Stimulated activated CD8-positive, alpha-beta memory T cell treated with anti-CD3 and anti-CD28 coated beads, Interleukin-7, amount 100 ng/mL, for 1 hour (primary cell): ENCODE measurements at places on chromosomes 2 and 18.

GRCh38 chr2:204240961-204241360, 304.3 kb upstream of the PARD3B start:
- no peak for DNase-seq

- no peak for DNase-seq
These were observed 1.0 kb downstream of the TEX51 start for GRCh38 chr2:126899616-126900185.

DNA sequence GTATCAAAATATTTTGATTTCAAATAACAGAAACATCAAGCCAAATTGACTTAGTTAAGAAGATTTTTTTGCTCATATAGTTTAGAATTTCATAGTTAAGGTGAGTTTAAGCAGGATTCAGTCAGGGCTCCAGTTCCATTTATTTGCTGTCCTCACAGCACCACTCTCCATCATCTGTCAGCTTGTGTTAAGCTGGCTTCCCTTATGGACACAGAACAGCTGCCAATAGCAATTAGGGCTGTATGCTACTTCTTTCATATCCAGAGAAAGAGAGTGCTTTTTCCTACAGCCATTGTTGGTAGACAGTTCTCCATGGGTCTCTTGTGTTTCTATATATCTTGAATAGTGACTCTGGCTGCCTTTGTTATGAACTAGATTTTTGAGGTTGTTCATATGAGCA, 95.4 kb upstream of the CYP20A1 start:
- DNase-seq, result no peak

GRCh38 chr18:31486165-31486564, 11.8 kb upstream of the DSG2 start:
- no peak for DNase-seq

DNA sequence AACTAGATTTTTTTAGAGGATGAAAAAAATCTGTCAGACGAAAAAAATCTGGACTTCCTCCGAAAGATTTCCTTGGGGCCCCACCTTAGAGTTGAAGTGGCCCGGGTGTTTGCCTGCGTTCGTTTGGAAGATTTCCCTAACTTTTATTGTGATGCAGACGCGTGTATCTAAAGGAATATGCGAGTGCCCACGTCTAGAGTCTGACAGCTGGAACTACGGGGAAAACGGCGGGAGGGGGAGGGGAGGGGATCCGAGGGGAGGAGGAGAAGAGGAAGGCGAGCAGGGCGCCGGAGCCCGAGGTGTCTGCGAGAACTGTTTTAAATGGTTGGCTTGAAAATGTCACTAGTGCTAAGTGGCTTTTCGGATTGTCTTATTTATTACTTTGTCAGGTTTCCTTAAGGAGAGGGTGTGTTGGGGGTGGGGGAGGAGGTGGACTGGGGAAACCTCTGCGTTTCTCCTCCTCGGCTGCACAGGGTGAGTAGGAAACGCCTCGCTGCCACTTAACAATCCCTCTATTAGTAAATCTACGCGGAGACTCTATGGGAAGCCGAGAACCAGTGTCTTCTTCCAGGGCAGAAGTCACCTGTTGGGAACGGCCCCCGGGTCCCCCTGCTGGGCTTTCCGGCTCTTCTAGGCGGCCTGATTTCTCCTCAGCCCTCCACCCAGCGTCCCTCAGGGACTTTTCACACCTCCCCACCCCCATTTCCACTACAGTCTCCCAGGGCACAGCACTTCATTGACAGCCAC, 2.4 kb upstream of the SP9 start:
- DNase-seq, result no peak

DNA sequence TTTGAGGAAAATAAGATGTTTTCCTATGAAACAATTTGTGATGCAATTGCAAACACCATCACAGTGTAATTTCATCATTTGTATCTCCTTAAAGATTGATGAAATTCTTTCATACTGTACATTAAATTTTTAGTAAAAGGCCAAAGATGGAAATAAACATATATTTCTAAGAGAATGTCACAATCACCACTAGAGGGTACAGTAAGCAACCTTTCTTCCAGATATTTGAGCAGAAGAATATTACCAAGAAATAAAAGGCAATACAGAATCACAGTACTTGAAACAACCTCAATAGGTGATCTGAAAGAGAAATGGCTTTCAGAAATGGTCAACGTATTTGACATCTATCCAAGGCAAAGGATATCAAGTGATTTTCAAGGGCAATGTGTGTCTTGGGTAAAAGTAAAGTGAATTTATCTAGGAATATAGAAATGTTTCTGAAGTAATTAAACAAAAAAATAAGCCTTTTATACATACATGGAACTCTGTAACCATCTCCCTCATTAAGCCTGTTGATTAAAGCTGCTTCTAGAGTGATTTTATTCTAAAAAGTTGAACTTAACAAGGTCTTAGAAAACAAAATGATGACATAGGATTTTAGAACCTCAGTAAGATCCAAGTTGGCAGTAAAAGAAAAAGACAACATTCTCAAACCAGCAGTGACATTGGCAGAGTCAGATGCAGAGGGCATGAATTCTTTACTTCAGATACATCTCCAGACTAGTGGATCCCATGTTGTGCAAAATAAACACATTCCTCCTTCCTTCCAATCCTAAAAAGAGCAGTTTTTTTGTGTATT, 90.3 kb upstream of the SESTD1 start:
- no peak for DNase-seq

GRCh38 chr2:166768393-166769123, 119.7 kb upstream of the XIRP2 start:
- DNase-seq, result no peak

GRCh38 chr2:37877457-37878315, 47.4 kb upstream of the RMDN2 start:
- DNase-seq, result no peak

DNA sequence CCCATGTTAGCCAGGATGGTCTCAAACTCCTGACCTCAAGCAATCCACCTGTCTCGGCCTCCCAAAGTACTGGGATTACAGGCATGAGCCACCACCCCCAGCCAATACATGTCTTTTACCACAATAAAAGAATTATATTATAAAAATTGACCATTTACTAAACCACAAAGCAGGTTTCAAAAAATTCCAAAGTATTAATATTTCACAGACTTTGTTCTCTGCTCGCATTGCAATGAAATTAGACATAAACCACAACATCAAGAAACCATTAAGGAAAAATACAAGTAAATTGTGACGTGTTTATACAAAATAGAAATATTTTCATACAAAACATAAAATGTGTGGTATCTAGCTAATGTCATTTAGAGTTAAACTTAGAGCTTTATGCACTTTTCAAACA, 13.4 kb upstream of the MAPRE3 start:
- DNase-seq, result no peak

DNA sequence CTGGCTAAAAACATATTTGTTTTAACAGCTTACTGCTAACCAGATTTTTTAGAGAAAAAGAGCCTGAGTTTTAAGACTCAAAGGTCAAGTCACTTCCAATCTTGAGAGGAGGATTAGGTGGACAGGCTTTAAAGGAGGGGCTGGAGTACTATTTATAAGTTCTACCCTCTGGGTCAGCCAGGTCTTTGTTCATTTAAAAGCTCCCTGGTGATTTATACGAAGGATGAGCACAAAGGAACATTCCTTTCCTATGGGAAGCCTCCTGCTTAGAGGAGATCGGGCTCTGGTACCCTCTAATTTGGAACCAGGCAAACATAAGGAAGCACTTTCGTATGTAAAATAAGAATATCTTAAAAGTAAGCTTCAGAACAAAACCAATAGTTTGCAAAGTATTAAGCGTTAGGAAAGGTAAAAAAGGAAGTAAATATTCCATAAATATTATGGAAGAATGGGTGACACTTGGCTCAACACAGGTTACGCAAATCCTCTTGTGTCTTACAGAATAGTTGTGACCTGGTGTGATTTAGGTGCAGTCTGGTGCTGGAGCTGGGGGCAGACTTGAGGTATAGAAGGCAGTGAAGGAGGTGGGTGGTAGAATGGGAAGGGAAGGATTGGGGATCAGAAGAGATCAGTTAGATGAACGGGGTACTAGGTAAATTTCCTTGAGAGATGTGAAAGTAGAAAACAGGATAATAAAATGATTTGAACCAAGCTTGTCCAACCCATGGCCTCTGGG, 35.6 kb downstream of the PDE6D start:
- no peak for DNase-seq

- no peak for DNase-seq
These were observed 49.8 kb upstream of the TNP1 start for GRCh38 chr2:216909541-216910210.

DNA sequence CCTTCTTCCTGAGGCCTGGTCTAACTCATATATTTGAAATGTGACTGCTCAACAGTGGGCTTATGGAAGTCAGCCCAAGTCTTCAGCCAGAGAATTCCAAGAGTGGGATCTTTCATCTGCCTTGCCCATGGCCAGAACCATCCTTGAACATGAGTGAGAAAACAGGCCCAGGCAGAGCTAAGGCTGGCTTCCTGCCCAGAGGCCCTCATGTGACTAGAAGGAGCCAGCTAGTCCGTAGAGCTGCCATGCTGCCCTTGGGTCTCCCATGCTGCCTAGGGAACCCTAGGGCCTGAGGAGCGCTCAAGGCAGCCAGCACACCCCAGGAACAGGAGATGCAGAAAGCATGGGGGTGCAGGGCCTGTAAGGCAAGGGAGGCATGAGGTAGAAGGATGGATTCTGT, 203.6 kb downstream of the FHOD3 start:
- no peak for DNase-seq

DNA sequence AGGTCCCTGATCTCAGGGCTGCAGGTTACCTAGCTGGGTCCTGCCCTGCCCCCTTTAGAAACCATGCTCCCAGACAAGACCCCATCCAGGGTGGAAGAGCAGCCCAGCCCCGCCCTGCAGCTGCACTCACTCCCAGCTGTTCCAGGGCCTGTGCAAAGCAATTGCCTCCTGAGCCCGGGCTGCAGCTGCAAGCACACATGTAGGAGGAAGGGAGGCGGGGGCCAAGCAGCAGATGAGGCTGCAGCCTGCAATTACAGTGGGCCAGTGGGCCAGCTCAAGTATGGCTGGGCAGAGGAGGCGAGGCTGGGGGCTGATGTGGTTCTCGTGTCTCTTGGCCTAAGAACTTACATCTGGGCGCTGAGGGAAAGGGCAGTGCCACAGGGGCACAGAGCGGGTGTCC, 65.4 kb upstream of the TUBA3E start:
- DNase-seq, result no peak

- DNase-seq, result no peak
These were observed 172.5 kb upstream of the KLF7 start for GRCh38 chr2:207338220-207338607.

GRCh38 chr2:225454412-225454811, 54.9 kb downstream of the NYAP2 start:
- no peak for DNase-seq

DNA sequence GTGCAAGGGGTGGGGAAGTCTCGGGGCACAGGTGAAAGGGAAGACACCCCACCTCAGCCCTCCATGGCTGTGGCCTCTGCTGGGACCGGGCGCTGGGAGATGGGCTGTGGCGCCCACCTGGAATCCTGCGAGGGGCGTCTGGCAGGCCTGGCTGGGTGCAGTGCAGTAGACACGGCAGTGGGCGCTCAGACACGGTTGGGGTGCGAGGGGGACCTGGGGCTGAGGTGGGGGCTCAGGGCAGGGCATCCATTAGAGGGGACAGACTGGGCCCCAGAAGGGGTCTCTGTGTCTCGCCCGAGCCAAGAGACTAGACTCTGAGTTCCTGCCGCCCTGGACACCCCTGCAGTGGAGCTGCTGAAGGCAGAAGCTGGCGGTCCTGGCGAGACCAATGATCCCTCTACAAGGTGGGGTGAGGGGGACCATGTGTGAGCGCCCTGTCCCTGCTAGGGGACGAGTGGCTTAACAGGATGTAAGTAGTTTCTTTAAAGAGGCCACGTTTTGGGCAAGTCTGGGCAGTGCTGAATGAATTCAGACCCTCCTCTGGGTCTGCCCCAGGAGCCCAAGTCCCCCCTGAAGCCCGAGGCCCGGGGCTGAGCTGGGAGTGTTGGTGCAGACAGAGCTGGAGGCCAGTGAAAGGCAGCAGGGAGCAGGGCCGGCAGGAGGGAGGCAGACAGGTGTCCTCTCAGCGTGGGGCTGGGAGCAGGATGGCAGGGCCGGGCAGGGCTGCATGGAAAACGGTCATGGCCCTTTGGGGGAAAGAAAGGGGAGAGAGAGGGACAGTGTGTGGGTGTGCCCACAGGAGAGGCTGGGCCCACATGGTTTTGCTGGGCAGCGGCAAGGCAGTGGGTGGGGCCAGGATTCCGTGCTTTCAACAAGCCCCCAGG, 57.2 kb downstream of the HS6ST1 start:
- DNase-seq, result no peak

DNA sequence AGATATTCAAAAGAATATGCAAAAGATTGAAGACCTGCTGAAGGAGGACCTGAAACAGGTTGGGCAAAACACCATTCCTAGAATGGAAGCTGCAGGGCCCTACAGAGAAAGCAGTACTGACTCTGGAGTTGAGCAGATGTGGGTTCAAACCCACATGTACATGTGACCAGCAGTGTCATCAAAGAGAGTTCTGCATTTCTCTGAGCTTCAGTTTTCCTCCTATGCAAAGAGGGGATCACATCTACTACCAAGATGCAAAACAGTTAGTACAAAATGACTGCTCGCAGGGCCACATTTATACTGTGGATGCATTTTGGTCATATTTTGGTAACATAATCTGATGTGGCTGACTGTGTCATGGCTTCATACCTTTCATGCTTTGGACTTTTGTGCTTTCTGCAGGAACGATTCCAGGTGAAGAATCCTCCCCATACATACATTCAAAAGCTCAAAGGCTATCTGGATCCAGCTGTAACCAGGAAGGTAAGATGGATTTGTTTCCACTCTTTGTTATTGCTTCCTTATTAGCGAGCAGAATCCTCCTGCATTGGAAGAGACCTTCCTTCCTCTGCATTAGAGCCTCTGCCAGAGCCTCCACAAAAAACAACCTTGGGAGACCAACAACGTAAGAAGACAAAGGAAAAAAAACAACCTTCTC, 174.8 kb downstream of the PRPF40A start:
- no peak for DNase-seq
